SK-MEL-5 (cell line): ENCODE measurements at places on chromosomes 1 and 21. TPM values are rescaled to one million over a fixed set of nuclear protein-coding genes. Genes with fewer than 3 reads are reported as not detected.

GRCh38 chr1:185062710-185063370 is 17.5 kb downstream of the RNF2 start:
- no peak for DNase-seq

DNA sequence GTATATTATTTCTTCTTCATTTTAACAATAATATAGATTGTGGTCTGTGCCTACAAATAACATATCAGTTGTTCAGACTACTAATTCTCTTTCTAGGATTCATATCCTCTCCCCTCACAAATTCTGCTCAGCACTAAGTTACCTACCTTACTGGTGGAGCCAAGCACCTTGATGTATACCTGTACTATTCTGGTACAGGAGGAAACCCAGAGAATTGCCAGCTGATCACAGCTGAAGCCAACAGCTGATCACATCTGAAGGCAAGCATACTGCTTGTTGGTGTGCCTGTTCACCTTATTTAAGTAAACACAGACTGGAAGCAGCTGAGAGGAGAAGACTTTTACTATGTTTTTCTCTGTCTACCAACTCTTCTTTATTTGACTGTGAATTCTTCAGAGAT is 101.8 kb downstream of the PBX1 start:
- DNase-seq, result no peak

DNA sequence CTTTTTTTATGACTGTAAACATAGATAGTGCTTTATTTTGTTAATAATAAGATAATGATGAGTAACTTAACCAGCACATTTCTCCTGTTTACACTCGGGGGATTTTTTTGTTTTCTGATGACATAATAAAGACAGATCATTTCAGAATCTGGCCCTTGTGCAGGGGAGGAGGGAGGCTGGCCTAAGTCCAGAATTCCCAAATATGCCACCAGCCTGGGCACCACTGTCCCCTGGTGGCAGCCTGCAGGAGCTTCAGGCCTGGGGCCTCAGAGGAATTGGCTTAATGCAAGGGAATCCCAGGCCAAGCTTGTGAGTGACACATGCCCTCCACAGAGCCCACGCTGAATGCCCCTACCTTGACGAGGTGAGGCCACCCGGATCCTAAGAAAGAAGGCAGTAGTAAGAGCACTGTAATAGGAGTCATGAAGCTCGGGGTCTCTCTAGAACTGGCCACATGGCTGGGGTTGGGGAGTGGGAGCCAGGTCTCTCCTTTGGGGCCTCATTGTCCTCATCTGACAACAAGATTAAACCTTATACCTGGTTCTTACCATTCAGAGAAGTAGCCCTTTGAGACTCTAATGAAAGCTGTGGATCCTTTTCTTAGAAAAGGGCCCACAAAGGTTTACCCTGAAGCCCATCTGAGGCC is 24.1 kb downstream of the ETNK2 start:
- DNase-seq, result peak; percentile 80

DNA sequence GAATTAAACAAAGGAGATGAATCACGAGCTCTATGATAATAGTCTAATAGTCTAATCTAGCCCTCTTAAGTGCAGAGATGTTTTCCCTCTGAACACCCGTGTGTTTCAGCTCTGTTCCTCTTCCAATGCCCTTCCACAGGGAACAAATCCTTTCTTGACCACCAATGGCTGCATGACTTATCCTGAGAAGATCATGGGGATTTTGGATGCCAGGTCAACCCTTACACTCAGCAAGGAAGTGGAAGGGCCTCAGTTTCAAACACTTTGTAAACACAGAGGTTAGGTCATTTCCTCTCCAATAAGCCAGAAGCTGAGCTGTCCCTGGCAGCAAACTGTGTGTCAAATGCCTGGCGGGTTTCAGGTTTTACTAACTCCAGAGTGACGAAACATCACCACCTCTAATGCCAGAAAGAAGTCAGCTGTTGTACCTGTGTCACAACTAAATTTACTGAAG is 200.0 kb downstream of the GABPA start:
- DNase-seq, result no peak

GRCh38 chr1:32159189-32159588 is 20.3 kb upstream of the TXLNA start:
- DNase-seq, result no peak

DNA sequence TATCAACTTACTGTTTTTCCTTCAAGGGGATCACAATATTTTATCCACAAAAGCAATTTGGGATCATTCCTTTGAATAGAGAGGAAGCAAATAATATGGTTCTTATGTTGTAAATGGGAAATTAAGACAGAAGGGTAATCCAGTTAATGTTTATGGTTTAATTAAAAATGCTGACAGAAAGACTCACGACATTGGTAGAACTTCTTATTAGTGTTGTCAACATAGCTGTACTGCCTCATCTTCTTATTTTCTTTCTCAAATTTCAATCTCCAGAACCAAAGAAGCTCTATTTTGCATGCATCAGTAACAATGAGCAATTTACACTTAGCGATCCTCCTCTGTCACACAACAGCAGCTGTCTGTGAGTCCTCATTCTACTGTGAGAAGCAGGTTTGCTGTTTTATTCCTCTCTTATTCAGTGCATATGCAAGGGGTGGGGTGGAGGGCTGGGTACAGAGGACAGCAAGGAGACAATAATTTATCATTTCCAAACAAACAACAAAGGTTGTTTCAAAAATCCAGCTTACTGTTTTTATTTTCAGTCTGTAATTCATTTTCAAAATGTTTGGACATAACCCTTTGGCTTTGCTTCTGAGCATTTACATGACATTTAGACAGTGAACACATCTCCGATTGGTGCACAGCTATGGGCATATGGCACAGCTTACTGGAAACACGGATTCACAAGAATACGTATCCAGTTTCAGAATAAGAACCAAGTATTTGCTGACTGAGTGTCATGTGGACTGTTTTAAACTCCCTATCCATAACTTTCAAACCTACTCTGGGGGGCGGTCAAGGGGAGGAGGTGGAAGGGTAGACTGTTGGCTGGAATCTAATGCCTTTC is 335.9 kb downstream of the RGS7 start:
- DNase-seq, result no peak

GJA8 gene
- total RNA-seq, result not detected in 2 replicates

CLCA1 gene
- total RNA-seq, result not detected in 2 replicates
